ENCODE measurements at places on chromosomes 7 and 10.

DNA sequence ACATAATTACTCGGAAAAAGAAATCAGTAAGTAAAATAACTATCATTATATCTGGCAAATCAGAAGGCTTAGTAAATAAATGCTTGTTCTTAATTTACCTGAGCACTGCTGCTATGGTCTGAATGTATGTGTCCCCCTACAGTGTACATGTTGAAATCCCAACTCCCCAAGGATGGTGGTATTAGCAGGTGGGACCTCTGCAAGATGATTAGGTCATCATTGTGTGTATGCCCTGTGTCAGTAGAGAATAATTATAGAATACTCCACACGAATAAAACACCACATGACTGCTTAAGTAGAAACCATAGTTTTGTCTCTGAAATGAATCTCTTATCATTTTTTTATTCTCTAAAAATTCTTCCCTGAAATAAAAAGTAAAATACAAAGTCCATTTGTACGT lies 101.6 kb downstream of the RNF133 start:
- H3K27ac ChIP-seq, result no peak overlapping the region
- no peaks in the 10 kb centered on the region for H3K4me1 ChIP-seq

DNA sequence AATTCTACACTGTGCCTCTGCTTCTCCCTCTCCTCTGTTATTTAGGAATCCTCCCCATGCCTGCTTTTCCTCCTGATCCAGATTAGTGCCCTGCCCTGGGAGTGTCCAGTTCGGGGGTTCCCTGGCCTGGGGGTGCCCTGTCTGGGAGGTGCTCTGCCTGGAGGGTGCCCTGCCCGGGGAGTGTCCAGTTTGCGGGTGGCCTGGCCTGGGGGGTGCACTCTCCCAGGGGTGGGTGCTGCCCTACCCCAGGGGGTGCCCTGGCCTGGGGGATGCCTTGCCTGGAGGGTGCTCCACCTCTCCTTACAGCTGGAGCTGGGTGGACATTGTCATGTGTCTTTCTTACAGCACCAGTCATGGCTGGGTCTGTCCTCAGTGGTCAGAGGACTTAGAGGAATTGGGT lies 20.2 kb downstream of the RAMP3 start:
- DNase-seq, result no peak
- no peaks in the 10 kb centered on the region for H3K36me3 ChIP-seq
- H3K27ac ChIP-seq, result no peak overlapping the region
- no peak overlapping the region for H3K4me3 ChIP-seq
- H3K27me3 ChIP-seq, result peaks cover 16% of the 10 kb centered on the region

DNA sequence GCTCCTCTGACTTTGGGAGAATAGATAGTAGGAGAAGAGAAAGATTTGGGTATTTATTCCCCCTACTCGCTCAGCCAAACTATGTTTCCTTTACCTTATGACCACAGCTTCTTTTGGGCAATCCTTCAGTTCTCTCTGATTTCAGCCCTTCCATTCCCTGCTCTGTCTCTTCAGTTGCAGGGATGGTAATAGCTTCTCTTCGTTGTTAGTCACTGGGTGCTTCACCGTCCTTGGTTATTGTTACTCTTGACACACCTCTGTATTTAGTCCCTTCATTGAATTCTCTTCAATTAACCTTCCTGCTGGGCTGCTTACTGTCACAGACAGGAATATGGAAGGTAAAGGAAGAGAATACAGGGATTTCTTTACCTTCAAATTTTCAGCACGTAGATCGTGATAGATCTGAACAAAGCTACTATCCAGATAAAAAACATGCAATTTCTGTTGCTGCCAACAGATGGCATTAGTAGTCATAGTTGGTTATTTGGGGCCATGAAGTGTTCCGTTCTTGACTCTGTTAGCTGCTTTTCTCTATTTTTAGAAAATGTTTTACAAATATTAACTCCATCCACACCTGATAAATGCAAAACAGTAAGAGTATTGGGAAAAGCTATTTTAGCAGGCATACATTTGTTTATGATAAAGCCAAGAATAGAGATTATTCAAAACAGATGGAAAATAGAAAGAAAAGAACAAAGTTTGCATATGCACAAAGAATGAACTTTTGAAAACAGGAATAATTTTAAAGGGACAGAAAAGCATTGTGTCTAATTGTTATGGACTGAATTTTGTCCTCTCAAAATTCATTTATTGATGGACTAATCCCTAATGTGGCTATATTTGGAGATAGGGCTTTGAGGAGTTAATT lies 14.0 kb upstream of the PTTG1IP2 start:
- no peak overlapping the region for H3K4me3 ChIP-seq
- H3K4me1 ChIP-seq, result peaks cover 5% of the 10 kb centered on the region

DNA sequence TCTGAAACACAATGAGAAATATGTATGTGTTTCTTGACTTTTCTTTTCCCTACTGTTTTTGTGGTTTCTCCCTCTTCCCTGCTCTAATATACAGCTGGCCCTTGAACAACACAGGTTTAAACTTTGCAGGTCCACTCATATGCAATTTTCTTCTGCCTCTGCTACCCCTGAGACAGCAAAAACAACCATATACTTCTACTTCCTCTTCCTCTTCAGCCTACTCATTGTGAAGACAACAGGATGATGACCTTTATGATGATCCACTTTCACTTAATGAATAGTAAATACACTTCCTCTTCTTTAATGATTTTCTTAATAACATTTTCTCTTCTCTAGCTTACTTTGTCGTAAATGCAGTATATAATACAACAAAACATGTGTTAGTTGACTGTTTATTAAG lies 35.0 kb upstream of the DGKB start:
- no peaks in the 10 kb centered on the region for H3K36me3 ChIP-seq
- H3K4me3 ChIP-seq, result no peak overlapping the region
- H3K27me3 ChIP-seq, result no peaks in the 10 kb centered on the region

GRCh38 chr10:77310288-77310840 lies 327.2 kb downstream of the KCNMA1 start:
- DNase-seq, result no peak
- H3K27ac ChIP-seq, result no peak overlapping the region
- no peaks in the 10 kb centered on the region for H3K36me3 ChIP-seq

DNA sequence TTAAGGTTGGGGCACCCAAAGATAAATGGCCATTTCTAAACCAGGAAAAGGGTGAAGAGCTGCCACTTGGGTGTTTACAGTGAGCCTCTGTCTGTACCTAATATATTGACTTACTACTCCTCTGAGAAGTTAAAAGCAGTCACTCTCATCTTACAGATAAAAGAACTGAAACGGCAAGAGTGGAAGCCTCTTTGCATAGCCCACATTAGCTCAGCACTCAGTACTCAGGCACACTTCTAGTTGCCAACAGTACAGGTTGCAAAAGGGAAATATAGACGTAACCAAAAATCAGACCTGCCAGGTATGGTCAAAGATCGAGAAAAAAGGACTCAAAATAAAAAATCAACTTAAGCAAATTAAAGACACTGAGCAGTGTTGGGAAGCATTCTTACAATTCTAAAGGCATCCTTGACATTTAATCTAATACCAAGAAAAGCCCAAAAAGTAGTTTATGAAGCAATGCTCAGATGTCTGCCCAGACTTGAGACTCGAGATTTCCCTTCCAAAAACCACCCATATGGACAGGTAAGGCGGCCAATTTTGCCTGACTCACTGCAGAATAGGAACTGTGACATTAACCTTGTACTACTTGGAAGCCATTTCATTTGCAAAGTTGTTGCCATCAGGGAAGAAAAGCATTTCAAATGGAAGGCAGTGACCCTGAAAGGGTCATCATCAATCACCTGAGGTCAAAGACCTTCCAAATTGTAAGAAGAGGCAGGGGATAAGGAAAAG lies 139.3 kb downstream of the SLC25A13 start:
- no peaks in the 10 kb centered on the region for H3K27me3 ChIP-seq
- H3K4me3 ChIP-seq, result no peak overlapping the region
- no peak for DNase-seq
- no peaks in the 10 kb centered on the region for H3K4me1 ChIP-seq

GRCh38 chr10:93208717-93209464 lies 135.2 kb downstream of the CYP26A1 start:
- H3K4me3 ChIP-seq, result no peak overlapping the region
- H3K27me3 ChIP-seq, result no peaks in the 10 kb centered on the region
- no peak for DNase-seq
- no peaks in the 10 kb centered on the region for H3K4me1 ChIP-seq
- no peak overlapping the region for H3K27ac ChIP-seq

GRCh38 chr7:158166386-158167340 lies 421.0 kb downstream of the PTPRN2 start:
- no peak overlapping the region for H3K27ac ChIP-seq
- no peak overlapping the region for H3K4me3 ChIP-seq
- H3K4me1 ChIP-seq, result no peaks in the 10 kb centered on the region
- peaks cover 1% of the 10 kb centered on the region for H3K27me3 ChIP-seq

- peaks cover 5% of the 10 kb centered on the region for H3K4me1 ChIP-seq
- no peak for DNase-seq
- H3K4me3 ChIP-seq, result no peak overlapping the region
- no peaks in the 10 kb centered on the region for H3K36me3 ChIP-seq
Observed at GRCh38 chr10:85596389-85596788, 770.2 kb downstream of the GRID1 start.

DNA sequence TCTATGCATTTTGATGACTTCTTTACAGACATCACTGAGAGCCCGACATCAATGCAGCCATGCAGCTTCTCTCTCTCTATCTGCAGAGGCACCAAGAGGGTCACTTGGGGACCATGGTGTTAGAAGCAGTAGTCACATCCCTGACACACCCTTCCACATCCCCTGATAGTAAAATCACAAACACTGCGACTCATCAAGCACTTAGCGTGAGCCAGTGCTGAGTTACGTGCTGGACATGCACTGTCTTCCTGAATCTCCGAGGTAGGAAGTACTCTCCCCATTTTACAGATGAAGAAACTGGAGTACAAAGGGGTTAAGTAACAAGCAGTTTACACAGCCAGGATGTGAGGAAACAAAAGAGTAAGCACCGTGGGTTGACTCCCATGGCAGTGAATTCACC lies 109.2 kb downstream of the OSBPL3 start:
- H3K27ac ChIP-seq, result no peak overlapping the region
- no peak for DNase-seq
- H3K4me1 ChIP-seq, result peaks cover 55% of the 10 kb centered on the region
- peaks cover 58% of the 10 kb centered on the region for H3K36me3 ChIP-seq
- no peak overlapping the region for H3K4me3 ChIP-seq
- no peaks in the 10 kb centered on the region for H3K27me3 ChIP-seq

DNA sequence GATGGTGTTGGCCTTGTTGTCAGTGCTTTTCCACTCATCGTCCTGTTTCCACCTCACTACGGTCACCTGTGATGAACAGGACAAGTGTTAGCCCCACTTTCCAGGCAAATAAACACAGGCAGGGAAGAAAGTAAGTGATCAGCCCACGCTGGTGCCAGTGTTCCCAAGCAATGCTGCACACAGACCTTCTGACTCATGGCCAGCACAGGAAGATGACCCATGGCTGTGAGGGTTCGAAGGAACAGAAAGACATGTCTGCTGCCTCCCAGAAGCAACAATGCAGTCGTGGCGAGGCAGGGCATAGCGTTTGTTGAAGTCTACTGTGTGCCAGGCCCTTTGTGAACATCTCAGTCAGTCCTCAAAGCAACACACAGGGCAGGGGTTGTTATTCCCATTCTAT lies 35.7 kb downstream of the SLC29A3 start:
- H3K27me3 ChIP-seq, result no peaks in the 10 kb centered on the region
- H3K36me3 ChIP-seq, result peaks cover 5% of the 10 kb centered on the region
- no peak for DNase-seq

DNA sequence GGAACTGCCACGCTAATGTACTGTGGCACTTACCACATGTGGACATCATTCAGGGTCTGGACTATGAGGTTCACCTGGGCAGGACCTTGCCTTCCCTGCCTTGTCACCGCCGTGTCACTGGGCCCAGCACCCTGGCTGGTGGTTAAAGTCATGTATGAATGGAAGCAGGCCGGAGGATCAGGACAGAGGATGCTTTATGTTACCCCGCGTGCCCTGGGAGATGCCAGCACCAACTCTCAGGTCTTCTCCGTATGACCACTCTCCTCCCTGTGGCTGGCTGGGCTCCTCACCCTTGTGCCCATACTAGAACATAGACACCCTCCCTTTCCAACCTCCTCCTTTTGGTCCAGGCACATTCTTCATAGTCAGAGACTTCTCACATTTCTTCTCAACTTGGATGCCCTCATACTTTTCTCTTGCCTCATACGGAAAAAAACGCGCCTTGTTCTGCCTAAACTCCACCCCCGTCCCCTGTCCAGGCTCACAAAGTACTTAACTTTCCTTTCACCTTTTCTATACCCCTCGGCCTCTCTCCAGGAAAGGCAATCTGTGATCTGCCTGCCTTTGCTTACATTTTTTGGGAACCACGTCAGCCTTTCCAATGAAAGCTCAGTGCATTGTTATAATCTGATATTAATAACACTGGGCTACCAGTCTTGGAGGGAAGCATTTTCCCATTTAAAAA lies 240.0 kb downstream of the TEX36 start:
- no peaks in the 10 kb centered on the region for H3K36me3 ChIP-seq
- H3K4me3 ChIP-seq, result no peak overlapping the region

- no peak overlapping the region for H3K4me3 ChIP-seq
- H3K36me3 ChIP-seq, result peaks cover 2% of the 10 kb centered on the region
- peaks cover 2% of the 10 kb centered on the region for H3K4me1 ChIP-seq
- H3K27me3 ChIP-seq, result no peaks in the 10 kb centered on the region
- no peak overlapping the region for H3K27ac ChIP-seq
Observed at GRCh38 chr7:139557857-139558581, 34.5 kb downstream of the CLEC2L start.

- no peak overlapping the region for H3K27ac ChIP-seq
- H3K4me1 ChIP-seq, result no peaks in the 10 kb centered on the region
- DNase-seq, result no peak
Observed at GRCh38 chr10:121519901-121520493, 78.2 kb downstream of the FGFR2 start.

DNA sequence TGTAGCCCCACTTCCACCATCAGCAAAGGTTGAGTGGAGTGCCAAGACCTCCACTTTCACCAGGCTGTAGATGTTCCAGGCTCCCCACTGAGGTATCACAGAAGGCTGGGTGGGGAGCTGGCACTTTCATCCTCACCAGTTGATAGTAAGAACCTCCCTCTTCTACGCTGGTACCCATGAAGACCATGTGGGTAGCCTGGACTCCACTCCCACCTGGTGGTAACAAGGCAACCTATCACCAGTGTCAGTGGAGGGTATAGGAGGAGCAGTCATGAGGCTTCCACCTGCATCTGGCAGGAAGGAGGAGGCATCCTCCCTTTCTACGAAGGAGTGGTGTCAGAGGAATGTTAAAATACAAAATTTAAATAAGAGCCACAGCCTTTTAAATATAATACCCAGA lies 4.4 kb downstream of the SMIM30 start:
- H3K4me1 ChIP-seq, result peaks cover 15% of the 10 kb centered on the region
- no peaks in the 10 kb centered on the region for H3K27me3 ChIP-seq
- H3K4me3 ChIP-seq, result no peak overlapping the region
- DNase-seq, result no peak
- peaks cover 19% of the 10 kb centered on the region for H3K36me3 ChIP-seq

- no peak for DNase-seq
- no peaks in the 10 kb centered on the region for H3K27me3 ChIP-seq
- H3K4me1 ChIP-seq, result no peaks in the 10 kb centered on the region
- no peak overlapping the region for H3K27ac ChIP-seq
- peaks cover 31% of the 10 kb centered on the region for H3K36me3 ChIP-seq
Observed at GRCh38 chr10:12097791-12098190, 29.0 kb downstream of the DHTKD1 start.

- H3K27ac ChIP-seq, result no peak overlapping the region
- no peak overlapping the region for H3K4me3 ChIP-seq
- DNase-seq, result no peak
- H3K27me3 ChIP-seq, result no peaks in the 10 kb centered on the region
Observed at GRCh38 chr7:33556472-33556871, 348.9 kb upstream of the BMPER start.

- no peaks in the 10 kb centered on the region for H3K27me3 ChIP-seq
- H3K4me3 ChIP-seq, result no peak overlapping the region
- no peaks in the 10 kb centered on the region for H3K4me1 ChIP-seq
- H3K36me3 ChIP-seq, result no peaks in the 10 kb centered on the region
Observed at GRCh38 chr10:24006741-24007140, 202.2 kb upstream of the KIAA1217 start.

- no peak for DNase-seq
- H3K27me3 ChIP-seq, result peaks cover 7% of the 10 kb centered on the region
- H3K36me3 ChIP-seq, result no peaks in the 10 kb centered on the region
- no peaks in the 10 kb centered on the region for H3K4me1 ChIP-seq
Observed at GRCh38 chr7:25583621-25584020, 355.3 kb upstream of the NPVF start.

All from activated naive CD8-positive, alpha-beta T cell treated with anti-CD3 and anti-CD28 coated beads, Interleukin-2, amount 50 U/mL, for 24 hours (primary cell).